ENCODE measurements at places on chromosomes 6 and 20.

GRCh38 chr6:43250992-43251373, 7.7 kb downstream of the TTBK1 start:
- DNase-seq, result no peak

GRCh38 chr20:58012731-58013510, 215.5 kb downstream of the ANKRD60 start:
- no peak for DNase-seq

DNA sequence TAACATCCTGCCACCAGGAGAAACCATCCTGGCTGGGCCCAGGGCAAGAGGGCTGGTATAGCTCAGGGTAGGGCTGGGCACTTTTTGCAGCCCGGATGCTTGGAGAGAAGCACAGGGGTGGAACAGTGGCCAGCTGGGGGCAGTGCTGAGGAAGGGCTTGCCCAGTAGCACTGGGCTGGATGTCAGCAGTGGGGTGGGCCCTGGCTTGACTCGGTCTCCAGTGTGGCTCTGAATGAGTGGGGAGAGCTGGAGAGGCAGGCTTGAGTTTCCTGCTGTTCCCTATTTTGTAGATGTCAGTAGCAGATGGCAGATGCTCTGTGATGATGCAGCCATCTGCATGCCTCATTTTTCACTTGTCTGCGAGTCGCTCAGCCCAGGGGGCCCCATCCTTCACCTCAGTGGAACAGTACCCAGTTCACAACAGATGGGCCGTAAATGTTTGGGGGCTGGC, 56.3 kb upstream of the TULP1 start:
- no peak for DNase-seq

- DNase-seq, result no peak
These were observed 48.6 kb downstream of the MOCS1 start for GRCh38 chr6:39885691-39886090.

- DNase-seq, result no peak
These were observed 51.3 kb downstream of the GRM4 start for GRCh38 chr6:34094474-34095135.

GRCh38 chr20:10504994-10505730, 70.1 kb downstream of the SLX4IP start:
- no peak for DNase-seq

DNA sequence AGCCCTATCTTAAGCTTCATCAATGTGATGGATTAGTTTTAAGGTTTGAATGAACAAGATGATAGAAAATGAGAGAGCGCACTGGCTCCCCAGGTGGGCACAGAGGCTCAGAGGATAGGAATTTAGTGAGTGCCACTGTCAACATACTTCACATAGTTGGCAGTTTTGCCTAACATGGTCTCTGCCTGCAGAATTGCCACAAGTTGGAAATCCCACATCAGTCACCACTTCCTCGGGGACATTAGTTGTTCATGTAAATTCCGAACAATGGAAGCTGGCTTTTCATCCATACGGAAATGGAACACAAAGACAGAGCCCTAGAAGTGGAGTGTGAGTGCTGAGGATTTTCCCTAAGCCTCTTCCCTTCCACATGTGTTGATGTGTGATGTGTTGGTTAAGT, 123.9 kb upstream of the PHACTR1 start:
- no peak for DNase-seq

DNA sequence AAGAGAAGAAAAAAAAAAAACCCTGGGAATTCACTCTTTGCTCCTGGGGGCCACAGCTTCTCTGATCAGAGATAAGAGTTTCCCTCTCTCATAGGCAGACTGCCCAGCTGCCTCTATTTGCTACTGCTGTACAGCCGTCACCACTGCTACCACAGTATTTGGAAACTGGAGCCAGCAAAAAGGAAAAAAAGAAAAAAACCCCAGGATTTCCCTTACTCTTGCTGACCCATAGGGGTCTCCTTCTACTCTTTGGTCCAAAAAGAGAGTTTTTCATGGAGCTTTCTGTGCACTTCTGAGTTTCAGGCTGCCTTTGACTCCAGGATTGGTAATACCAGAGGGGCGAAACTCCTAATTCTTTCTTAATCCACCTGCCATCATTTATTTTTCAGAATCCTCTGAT, 89.7 kb downstream of the MDGA1 start:
- no peak for DNase-seq

DNA sequence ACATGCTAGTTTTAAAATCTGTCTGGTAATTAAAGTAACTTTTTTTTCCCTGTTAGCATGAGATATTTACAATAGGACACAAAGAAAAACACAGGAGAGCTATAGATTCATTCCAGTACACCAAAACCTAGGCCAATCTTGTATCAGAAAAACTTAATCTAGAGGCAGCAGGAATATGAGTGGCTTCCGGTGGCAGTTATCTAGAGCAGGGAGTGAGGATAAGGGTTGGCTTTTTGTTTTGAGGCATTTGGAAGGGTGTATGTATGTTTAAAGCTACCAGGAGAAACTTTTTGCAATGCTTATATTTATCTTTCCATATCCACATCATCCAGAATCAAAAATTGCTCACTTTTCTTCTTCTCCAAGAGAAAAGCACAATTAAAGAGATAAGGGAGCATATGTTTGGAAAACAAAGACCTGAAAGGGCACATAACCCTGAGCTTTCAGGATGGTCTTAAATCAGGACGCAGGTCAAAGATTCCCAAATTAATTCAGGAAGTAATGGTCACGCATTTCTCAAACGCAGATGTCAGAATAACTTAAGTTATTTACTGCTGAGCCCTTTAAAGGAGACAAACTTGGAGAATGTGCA, 13.1 kb downstream of the TFAP2A start:
- no peak for DNase-seq

GRCh38 chr20:63120808-63121090, 95.2 kb downstream of the YTHDF1 start:
- no peak for DNase-seq

- DNase-seq, result no peak
These were observed 85.2 kb upstream of the CNR1 start for GRCh38 chr6:88251301-88251700.

DNA sequence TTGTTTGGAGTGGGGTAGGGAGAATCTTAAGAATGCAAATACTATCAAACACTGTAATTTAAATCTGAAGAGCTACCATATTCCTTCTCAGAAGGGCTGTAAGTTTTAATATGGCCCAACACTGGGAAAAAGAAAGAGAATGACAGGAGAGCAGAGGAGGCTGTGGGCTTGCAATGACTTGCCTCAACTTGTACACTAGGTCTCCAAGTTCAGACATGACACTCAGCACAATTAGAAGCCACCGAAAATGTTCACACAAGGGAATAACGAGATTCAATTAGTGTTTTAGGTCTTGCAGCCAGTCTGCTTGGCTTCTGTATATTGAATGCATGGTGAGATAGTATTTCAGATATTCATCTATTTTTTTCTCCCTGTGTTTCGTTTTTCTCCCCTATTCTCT, 89.4 kb downstream of the HS3ST5 start:
- DNase-seq, result no peak

DNA sequence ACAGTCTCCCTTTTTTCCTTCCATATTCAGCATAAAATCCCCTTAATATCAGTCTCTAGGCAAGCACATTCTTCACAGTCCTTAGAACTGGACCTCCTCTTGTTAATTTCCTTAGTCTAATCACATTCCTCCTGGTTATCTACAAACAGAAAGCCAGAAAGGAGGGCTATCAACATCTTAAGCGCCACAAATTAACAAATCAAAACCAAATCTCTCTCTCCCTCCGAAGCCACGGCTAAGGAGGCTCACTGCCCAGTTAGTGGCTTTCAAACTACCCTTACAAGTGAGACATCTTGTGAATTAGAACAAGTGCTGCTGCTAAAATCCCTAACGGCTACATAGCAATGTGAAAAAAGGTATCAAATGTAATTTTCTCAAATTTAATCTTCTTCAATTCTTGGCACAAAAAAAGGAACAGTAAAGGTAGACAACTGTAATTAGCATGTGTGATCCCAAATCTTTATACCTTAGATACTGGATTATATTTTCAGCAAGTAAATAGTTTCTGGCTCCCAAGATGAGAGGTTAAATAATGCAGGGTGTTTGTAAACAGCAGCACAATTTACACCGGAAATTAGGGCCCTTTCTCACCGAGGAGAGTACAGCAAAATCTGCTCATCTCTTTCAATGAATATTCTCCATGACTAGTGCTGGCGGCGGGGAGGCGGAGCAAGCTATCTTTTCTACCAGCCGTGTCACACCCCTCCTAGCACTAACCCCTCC, 1.4 kb upstream of the TRIM39 start:
- DNase-seq, result no peak

- DNase-seq, result no peak
These were observed 31.4 kb downstream of the RALGAPA2 start for GRCh38 chr20:20680991-20681508.

DNA sequence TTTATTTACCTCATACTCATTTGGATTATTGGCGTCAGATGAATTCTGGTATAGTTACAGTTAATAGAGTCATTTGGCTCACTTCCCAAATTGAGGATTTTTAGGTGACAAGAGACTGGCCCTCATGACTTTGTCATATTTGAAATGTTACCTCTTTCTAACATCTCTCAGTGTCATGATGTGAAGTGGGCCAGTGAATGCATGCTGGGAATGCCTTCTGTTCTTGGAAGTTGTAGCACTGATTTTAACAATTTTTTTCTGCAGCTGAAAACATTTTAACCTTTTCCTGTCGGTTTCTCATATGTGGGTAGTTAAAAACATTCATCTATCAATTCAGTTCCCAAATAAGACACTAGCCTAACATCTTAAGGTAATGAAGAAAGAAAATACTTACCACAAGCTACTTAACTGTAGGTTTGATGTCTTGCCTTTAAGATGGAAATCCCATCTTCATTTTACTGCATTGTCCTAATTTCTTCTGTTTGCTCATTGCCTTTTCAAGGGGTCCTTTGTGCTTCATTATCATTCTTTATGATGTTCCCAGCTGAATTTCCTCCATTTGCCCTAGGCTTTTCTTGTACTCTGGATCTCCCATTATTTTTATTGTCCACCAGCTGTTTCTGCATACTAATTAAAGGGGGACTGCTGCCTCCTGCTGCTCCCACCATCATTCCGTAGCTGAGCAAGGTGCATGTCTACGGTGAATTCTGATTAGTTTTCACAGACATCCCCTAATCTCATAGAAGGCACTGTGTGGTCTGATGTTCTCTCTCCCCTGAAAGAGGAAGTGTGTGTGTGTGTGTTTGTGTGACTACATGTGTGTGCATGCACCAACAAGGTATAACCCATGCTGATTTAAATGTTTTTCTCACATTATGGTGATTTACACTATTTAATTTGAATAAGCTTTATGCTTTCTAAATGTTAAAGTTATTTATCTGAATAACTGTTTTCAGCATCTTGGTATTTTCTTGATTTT, 109.5 kb downstream of the B3GAT2 start:
- DNase-seq, result no peak

GRCh38 chr6:47439348-47439668, 38.3 kb upstream of the CD2AP start:
- no peak for DNase-seq

GRCh38 chr6:53238311-53238710, 89.7 kb upstream of the GCM1 start:
- no peak for DNase-seq

DNA sequence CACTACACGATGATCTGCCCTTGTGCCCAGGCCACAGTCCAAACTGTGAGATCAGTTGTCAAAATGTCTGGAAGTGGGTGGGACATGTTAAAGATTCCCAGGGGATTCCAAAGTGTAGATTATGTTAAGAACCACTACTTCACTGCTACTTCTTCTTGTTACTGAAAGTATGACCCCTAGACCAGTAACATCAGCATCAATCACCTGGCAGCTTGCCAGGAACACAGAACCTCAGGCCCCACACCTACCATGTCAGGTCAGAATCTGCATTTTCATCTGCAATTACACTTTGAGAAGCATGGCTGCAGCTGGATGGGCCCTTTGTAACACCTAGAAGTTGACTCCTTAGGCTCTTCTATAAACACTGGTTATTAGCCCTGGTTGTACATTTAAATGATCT, 36.1 kb downstream of the RFPL4B start:
- DNase-seq, result no peak
